Stimulated activated CD4-positive, alpha-beta T cell treated with anti-CD3 and anti-CD28 coated beads, Interleukin-2, amount 100 ng/mL, for 24 hours (primary cell): ENCODE measurements at places on chromosomes 2 and 18.

DNA sequence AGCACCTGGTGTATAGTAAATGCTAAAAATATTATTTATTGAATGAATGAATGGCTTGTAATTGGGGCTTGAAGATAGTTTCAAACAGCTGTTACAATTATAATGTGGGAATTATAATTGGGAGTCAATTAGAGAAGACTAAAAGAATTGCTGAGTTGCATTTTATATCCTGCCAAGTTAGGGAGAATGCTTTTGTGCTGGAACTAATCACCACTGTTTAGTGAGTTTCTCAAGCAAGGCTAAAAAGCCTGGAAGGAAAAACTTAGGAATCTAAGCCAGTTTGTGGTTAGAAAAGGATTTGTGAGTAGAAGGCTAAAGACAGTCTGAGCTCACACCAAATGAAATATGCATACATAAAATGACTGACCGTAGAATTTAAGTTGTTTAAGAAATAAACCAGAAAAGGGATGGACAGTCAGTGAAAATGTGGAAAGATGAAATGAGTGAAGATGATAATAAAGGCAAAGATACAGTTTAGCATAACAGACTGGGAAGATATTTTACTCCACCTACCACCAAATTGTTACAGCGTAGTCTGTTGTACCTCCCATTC, 647.7 kb upstream of the FSHR start:
- DNase-seq = no peak

GRCh38 chr18:36760598-36760997, 68.2 kb downstream of the TPGS2 start:
- DNase-seq = no peak

GRCh38 chr2:36374585-36374984, 19.0 kb downstream of the CRIM1 start:
- DNase-seq = no peak

DNA sequence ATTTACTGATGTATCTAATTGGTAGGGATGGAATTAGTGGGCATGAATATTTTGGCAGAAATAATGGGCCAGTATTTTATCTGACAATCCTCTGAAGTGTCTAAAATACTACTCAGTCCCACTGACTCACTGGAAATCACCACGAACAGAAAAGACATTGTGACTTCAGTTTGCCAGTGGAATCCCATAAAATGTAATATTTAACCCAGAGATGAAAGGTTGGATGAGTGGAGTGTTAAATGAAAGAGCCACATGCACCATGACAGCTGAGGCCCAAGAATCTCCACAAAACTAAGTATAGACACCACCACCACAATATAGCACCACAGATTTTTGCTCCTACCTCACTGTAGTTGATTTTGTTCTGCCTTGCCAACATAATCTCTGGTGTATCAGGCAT, 103.9 kb downstream of the NEB start:
- no peak for DNase-seq

DNA sequence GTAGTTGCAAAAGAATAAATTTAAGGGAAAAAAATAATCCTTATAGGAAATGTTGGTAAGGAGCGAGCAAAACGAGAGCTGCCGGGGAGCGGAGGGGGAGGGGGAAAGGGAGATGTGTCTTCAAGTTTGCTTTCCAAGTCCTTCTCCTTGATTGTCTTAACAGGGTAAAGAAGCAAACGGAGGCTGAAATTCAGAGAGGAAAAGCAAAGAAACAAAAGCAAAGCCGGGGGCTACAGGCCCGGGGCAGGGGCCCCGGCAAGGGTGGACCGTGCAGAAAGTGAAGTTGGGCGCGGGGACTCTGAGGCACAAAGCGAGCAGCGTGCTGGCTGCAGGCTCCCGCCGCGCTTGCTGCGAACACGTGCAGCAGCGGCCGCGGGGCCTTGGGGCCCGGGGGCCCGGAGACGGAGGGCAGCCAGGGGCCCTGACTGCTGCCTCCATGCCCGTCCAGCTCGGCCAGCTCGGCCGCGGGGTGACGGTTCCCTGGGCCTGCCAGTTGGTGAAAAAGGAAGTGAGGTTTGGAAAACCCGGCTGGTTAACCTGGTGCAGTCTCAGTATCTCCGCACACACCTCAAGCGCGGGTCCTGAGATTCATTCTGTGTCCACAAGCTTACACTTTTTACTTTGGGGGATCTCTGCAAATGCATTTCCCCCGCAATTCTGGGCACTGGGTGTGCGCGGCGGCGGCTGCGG, 4.1 kb downstream of the BCL11A start:
- DNase-seq = no peak

DNA sequence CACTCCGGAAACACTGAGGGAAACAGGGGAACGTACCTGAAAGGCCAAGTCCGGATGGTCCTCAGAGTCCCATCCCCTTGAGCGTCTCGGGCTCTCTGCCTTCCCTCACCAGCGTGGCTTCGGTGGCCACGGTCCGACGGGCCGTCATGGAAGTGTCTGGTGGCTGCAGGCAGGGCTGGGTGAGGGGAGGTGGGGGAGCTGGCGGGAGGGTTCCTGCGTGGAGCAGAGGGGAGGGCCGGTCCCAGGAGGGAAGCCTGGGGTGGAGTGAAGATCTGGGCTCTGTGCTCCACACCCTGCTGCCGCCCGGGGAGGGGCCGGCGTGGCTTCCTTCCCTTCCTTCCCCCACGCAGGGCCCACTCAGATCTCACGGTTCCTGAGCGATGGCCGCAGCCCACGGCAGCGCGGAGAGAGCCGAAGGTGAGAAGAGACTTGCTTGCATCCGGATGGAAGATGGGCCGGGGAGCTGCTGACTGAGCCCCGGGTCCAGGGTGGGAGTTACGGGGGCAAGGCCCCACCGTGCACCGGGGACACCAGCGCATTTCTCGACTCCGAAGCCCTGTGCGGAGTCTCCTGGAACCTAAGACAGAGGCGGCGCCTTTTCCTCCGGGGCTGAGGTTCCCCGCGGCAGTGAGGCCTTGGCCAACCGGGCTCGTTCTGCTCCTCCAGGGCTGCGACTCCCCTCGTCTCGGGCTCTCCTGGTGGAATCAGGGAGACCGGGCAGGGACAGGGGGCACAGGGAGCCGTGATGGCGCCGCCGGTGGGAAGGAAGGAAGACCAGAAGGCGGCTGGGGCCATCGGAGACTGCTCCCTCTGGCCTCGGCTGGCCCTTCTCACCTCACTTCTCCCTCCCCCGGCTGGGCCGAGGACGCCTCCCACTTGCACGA, 49.1 kb downstream of the KCNF1 start:
- no peak for DNase-seq

GRCh38 chr2:137966043-137966442, 1.8 kb downstream of the HNMT start:
- DNase-seq = no peak

- DNase-seq = no peak
Measured at GRCh38 chr18:68466672-68467071, 248.2 kb downstream of the TMX3 start.

DNA sequence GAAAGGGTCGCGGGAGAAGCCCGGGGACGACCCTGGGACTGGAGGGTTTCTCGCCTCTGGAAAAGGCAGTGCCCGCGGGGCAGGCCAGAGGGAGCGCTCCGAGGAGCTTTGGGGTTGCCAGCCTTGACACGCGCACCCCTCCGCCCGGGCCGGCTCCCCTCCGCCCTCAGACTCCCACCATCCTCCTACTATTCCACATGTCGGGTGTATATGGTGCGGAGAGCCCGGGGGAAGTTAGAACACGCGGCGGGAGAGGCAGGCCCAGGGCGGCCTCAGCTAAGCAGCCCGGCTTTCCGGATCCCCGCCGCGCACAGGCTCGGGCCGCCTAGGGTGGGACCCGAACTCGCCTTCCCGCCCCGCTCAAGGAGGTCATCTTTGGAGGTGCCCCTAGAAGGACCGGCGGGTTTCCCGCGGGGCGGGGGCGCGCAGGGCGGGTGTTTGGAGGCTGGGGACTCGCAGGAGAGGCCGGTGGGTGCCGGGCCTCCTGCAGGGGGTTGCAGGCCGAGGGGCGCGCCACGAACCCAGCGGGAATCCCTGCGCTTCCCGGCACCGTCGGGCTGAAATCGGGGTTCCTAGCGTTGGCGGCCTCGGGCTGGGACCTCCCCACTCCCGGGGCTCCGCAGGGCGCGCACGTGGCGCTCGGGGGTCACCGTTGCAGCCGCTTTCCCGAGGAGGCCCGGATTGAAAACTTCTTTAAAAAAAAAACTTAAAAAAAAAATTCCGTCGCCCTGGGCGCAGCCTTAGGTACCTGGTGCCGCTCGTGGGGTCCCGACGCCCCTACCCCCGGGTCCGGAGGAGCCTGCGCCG, 3.7 kb downstream of the NFATC1 start:
- no peak for DNase-seq

DNA sequence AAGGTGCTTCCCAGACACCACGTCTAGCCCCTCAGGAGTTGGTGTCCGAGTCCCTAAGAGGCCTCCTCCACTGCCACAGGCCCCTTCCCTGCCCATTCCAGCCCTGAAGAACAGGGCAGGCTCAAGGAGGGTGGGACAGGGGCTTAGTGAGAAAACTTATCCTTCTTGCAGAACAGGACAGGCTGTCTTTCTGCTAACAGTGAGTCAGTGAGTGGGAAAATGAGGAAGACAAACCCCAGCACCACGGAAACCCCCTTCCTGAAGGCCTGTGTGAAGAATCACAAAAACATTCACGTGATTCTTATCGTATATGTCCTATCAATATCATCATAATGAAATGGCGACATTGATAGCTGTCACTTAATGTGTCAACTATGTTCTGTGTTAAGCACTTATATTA, 9.8 kb downstream of the FZD7 start:
- no peak for DNase-seq

GRCh38 chr2:30769891-30770462, 37.3 kb downstream of the CAPN13 start:
- DNase-seq = no peak

DNA sequence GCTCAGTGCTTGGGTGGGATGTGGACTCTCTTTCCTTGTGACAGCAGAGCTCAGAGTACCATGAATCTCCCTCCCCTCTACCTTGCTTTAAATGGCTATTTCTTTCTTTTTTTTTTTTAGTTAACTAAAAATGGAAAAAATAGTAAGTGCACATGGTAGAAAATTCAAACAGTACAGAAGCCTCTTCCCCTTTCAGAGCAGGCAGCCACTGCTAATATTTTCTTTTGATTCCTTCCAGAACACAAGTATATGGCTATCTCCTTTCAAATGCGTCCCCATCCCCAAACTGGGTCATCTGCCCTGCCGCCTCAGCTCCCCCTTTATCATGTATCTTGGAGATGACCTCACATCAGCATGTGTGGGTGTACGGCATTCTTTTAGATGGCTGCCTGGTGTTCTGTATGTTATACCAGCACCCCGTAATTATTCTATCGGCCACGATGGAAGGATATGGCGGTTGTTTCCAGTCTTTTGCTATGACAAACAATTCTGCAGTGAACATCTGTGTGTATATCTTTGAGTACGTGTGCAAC, 70.5 kb upstream of the DLX2 start:
- no peak for DNase-seq

DNA sequence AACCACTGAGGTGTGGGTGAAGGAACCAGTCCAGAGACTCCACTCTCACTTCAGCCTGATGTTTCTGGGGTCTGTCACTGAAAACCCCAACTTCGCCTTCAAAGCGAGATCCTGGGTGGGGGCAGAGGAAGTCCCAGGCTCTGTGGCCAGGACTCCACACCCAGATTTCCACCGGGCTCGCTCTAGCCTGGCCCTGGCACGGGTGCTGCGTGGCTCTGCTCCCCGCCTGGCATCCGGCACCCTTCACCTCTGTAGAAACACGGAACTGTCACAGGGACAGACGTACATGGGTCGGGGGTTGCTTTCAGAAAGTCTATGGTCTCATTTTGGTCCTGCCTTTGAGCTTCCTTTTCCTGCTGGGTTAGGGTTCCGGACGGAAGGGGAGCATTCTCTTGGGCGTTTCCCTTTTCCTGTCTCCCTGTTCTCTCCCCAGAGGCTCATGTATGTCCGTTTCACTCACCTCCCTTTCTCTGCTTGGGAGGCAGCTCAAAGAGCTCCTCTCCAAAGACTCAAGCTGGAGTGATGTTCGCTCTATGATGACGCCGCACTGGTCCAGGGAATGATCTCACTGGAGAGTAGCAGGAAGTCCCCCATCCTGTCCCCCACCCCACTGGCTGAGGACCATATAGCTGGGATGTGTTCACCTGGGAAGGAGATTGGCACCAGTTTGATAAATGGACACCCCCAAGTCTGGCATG, 41.5 kb downstream of the ODC1 start:
- DNase-seq = no peak

- DNase-seq = no peak
Measured at GRCh38 chr2:37984176-37984575, 59.1 kb downstream of the RMDN2 start.

DNA sequence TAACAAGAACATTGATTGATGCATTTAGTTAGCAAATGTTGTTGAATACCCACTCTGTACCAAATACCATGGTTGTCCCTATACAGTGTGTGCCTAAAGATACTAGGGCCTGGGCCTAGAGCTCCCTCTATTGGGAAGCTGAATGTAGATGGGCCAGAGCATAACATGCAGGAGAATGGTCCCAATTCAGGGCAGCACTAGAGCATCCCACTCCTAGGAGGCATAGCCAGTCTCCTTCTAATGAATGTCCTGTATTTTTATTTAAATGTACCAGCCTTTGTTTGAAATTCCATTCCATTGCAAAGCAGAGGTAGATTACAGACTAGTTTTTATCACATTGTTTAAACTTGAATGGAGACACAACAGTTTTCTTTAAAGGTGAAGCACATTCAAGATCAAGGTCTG, 90.6 kb downstream of the FEZ2 start:
- DNase-seq = peak; percentile 23

DNA sequence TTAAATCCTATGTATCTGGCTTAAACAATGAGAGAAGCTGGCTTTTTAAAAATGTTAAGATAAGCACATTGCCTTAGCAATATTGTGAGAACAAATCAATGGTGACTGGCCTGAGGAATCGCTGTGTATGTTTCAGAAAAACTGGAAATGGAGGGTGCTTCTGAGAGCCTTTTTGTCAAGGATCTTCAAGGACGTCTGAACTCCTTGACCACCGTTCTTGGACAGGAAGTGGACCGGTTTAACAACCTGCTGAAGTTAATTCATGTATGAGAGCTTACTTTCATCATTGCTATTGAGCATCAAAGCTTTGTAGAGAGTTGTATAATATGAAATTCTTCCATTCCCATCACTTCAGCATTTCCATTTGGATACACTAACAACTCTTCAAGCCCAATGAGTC, 72.6 kb downstream of the TRABD2A start:
- no peak for DNase-seq

GRCh38 chr18:2338601-2339000, 232.7 kb downstream of the METTL4 start:
- no peak for DNase-seq
